Activated effector memory CD4-positive, alpha-beta T cell treated with Interleukin-2 at 50 U/mL for 16 hours (primary cell): ENCODE measurements at places on chromosomes 7 and 10.

- no peak for DNase-seq
Observed at GRCh38 chr7:132199626-132200025, 376.6 kb downstream of the PLXNA4 start.

DNA sequence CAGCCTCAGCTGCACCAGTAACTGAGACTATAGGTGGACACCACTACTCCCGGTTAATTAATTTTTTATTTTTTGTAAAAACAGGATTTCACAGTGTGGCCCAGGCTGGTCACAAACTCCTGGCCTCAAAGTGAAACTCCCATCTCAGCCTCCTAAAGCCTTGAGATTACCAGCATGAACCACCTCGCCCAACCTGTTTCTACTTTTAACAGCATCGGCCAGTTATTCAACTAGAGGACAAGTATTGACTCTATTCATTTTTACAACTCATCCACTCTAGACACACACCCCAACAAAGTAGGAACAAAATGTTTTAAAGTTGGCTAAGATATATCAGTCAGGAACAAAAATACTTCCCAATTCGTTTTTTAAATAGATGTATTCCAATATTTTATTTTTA lies 334.8 kb downstream of the PARD3 start:
- DNase-seq: no peak

DNA sequence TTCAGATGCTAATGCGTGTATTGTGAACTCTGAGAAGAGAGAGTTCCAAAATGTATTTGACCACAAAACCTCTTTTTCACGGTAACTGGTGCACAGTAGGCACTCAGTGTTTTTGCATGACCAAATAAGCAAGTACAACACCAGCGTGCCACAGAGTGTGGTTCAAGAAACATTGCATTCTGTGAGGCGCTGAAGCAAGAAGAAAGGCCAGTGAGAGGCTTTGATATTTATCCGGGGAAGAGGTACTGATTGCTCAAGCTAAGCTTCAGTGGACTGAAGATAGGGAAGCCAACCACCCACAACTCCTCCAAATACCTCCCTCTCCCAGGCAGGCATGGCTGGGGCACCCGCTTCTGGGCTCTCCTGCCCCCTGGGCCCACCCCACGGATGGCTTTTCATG lies 611.2 kb downstream of the SDK1 start:
- no peak for DNase-seq

DNA sequence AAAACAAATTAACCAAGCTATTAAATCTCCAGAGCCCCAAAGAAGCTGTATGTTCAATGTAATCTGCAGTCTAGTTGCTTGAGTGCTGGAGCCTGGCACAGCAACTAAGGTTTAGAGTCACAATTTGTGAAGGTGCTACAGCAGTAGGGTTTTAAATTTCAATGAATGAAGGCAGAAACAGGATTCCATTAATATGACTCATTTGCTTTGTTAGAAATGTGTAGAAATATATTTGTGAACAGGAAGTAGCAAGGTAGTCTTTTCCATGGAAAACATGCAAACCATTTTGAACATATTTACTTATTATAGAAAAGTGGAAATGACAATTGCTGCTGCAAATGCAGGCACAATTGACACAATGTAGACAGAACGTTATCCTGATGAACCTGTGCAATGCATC lies 149.0 kb upstream of the STEAP4 start:
- no peak for DNase-seq

- peak; percentile 54 for DNase-seq
Observed at GRCh38 chr7:143299840-143300239, 11.7 kb downstream of the CASP2 start.

GRCh38 chr10:82866424-82867020 lies 991.5 kb downstream of the NRG3 start:
- DNase-seq: no peak

DNA sequence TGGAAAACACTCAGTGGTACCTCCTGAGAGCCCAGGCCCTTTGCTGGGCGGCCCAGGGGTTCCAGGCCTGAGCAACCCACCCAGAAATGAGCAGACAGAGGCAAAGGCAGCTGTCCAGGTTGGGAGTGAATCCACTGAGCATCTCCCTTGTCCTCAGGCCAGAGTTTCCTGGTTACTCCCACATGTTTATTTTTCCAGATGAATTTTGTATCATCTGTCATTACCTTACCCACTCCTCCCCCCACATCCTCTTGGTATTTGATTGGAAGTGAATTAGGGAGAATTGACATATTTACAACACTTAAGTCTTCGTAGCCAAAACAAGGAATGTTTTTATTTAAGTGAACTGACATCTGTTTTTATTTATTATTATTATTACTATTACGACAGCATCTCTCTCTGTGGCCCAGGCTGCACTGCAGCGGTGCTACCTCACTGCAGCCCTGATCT lies 13.2 kb upstream of the LMBR1 start:
- DNase-seq: no peak

GRCh38 chr10:59587083-59587755 lies 122.4 kb downstream of the SLC16A9 start:
- no peak for DNase-seq

- no peak for DNase-seq
Observed at GRCh38 chr10:115092555-115093285, 445 bp upstream of the ATRNL1 start.

DNA sequence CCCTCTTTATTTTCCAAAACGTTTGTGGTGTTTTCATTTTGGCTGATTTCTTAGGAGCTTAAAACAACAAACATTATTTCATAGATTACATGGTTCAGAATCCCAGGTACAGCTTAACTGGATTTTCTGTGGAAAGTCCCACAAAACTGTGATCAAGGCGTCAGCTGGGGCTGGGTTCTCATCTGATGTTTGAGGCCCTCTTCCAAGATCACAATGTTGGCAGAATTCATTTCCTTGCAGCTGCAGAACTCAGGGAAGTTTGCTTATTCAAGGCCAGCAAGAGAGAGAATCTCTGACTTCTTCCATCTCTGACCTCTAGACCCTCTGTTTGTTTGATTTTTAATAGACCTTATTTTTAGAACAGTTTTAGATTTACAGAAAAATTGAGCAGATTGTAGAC lies 108.4 kb upstream of the AGK start:
- DNase-seq: no peak

GRCh38 chr10:37479469-37479868 lies 354.1 kb downstream of the ANKRD30A start:
- no peak for DNase-seq

DNA sequence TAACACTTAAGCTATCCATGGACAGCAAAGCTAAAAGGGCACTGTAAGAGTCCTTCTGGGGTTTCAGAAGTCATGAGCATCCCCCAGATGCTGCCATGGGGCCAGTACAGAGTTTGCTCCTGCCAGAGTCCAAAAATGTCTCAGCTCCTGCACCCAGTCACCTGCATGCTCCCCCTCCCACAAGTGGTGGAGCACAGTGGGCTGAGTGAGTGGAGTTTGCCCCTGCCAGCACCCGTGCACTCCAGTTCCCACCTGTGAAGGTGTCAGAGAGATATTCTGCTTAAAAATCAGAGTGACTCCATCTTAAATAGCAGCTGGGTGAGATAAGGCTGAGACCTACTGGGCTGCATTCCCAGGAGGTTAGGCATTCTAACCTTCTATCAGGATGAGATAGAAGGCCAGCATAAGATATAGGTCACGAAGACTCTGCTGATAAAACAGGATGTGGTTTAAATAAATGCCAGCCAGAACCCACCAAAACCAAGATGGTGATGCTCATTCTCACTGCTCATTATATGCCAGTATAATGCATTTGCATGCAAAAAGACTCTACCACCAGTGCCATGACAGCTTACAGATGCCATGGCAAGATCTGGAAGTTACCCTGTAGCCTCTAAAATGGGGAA lies 140.1 kb upstream of the ZNF92 start:
- DNase-seq: no peak

- no peak for DNase-seq
Observed at GRCh38 chr7:156928406-156928747, 21.1 kb upstream of the NOM1 start.

- no peak for DNase-seq
Observed at GRCh38 chr7:101457001-101457750, 94.5 kb downstream of the COL26A1 start.

DNA sequence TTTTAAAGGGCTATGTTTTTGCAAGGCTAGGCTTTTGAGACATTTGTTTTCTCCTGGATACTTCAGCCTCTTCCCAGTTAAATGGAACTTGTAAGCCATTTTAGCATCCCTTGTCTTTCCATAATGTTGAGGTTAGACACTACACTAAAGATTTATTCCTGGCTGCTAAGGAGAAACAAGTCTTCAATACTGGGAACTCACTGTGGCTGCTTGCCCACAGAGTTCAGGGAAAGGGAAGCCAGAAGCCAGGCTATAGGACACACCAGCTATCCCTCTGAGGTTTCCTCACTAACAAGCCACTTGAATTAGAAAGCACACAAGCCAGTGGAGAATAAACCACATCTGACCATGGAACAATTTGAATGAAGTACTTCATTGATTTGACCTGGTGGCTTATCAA lies 421.7 kb upstream of the CHRM2 start:
- DNase-seq: no peak

GRCh38 chr10:125113691-125114371 lies 46.5 kb downstream of the CTBP2 start:
- DNase-seq: no peak

- peak; percentile 21 for DNase-seq
Observed at GRCh38 chr10:69558559-69558958, 14.7 kb downstream of the NEUROG3 start.

DNA sequence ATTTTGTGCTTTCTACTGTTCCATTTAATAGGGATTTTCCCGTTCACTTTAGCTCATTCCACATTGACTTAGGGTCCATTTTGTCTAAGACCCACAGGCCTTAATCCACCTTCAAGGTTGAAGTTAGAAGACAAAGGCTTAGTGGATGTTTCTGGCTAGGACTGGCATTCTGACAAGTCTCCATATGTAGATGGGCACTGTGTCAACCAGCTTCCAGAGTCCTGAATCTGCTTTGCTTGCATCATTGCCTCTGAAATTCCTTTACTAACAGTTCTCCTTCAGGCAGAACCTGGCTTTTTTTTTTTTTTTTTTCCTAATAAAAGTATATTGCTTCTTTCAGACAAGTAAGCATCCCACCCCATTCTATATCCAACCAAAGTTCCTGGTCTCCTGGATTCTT lies 69.6 kb upstream of the PDCD4 start:
- no peak for DNase-seq

GRCh38 chr10:124106241-124106879 lies 13.0 kb upstream of the CHST15 start:
- DNase-seq: no peak

GRCh38 chr10:73368238-73368637 lies 9.6 kb upstream of the CFAP70 start:
- no peak for DNase-seq
